ENCODE measurements at places on chromosomes 2 and 18.

DNA sequence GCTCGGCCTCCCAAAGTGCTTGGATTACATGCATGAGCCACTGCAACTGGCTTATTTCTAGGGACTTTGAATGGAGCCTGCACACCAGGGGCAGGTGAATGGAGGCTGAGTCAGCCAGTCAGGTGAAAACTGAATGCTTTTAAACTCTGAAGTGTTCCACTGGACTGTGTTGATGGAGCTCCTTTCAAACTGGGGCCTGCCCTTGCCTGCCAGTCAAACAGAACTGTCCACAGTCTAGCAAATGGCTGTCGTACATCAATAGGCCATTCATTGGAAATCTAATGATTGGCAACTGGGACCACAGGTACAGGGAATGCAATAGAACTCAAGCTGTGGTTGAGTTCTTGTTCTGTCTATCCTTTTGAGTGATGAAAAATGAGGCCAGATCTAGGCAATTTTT lies 966 bp upstream of the NOSTRIN start:
- no peak for DNase-seq

GRCh38 chr2:84474176-84474575 lies 15.1 kb upstream of the SUCLG1 start:
- no peak for DNase-seq

DNA sequence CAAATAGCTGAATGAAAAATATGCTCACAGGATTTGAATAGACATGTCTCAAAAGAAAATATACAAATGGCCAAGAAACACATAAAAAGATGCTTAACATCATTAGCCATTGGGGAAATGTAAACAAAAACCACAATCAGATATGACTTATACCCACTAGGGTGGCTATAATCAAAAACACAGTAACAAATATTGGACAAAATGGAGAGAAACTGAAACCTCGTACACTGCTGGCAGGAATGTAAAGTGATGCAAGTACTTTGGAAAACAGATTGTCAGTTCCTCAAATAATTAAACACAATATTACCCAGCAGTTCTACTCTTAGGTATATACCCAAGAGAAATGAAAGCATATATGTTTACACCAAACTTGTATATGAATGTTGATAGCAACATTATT lies 213.0 kb downstream of the PHLPP1 start:
- DNase-seq = no peak

GRCh38 chr18:75173125-75173432 lies 35.9 kb downstream of the PTGR3 start:
- DNase-seq = no peak

GRCh38 chr2:127479219-127479825 lies 47.0 kb downstream of the IWS1 start:
- DNase-seq = peak; percentile 67

- DNase-seq = no peak
Observed at GRCh38 chr2:107374249-107374648, 452.4 kb upstream of the RGPD4 start.

Data from hematopoietic multipotent progenitor cell treated with erythropoietin and hydrocortisone succinate and interleukin-3 and kit ligand, for 17 days (in vitro differentiated cells).